SJSA1 (cell line): ENCODE measurements at places on chromosomes 4 and X.

- DNase-seq: no peak
Measured at GRCh38 chr4:3188118-3188517, 60.8 kb upstream of the MSANTD1 start.

DNA sequence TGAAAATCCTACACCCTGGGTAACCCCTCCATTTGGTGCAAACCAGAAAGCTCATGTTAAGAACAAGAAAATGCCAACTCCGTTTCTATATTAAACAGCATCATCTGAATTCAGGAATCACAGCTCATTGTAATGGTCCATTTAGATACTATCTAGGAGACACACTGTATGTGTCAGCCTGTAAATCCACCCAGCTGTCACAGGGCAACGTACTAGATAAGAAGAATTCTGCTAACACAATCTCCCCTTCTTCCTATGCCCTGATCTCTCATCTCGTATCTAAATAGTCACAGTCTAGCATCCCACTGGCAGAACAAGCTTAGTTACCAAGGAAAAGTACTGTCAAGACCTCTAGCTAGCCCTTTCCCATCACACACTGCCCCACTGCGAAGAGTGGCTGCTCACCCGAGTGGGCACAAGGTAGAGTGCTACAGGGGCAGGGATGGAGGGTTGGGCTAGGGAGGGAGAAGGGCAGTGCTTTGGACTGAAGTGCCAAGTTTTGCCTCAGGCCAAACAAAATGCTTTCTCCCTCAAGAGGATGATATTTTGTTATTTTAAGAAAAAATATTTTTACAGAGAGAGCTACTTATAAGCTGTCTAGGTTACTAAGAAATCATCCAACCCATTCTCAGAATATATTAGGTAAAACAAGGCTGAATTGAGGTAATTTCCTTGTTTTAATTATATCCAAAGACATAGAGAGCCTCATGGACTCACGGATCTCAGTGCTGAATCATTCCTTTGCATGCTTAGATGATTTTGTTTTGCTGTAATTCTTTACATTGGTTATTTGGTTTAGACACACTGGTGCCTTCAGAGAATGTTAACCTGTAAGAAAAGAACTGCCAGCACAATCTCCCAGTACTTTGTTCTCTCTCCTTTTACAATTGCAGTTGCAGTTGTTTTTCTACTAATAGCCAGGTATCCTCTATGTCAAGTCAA, 196.6 kb downstream of the PRDM5 start:
- no peak for DNase-seq

DNA sequence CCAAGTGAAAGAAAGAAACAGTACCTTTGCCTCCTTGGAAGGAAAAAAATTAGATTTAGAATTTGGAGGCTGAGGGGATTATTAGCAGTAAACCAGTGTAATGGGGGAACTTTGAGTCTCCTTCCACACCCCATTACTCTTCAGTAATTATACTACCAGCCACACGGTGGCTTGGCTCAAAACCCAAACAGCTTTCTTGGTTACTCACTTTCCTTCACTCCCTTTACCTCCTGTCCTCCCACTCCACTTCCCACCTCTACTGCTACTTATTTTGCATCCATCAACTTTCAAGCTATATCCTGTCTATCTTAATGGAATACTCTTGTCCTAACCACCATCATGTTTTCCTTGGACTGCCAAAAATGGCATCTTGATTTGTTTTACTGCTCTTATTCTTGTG, 310.6 kb upstream of the AADAT start:
- DNase-seq: no peak

DNA sequence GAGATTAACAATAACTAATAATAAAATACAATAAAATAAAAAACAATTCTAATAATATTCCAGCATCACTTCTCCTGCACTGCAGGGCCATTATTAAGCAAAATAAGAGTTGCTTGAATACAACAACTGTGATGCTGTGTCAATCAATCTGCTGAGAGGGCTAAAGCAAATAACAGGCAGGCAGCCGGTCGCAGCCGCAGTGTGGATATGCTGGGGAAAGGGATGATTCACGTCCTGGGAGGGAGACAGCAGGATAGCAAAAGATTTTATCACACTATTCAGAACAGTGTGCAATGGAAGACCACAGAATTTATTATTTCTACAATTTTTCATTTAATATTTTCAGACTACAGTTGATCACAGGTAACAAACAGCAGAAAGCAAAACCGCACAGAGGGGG, 76.5 kb upstream of the SMARCAD1 start:
- DNase-seq: no peak

- DNase-seq: no peak
Measured at GRCh38 chr4:66694739-66695138, 850.6 kb downstream of the CENPC start.

- DNase-seq: no peak
Measured at GRCh38 chr4:79904331-79904730, 168.7 kb downstream of the ANTXR2 start.

DNA sequence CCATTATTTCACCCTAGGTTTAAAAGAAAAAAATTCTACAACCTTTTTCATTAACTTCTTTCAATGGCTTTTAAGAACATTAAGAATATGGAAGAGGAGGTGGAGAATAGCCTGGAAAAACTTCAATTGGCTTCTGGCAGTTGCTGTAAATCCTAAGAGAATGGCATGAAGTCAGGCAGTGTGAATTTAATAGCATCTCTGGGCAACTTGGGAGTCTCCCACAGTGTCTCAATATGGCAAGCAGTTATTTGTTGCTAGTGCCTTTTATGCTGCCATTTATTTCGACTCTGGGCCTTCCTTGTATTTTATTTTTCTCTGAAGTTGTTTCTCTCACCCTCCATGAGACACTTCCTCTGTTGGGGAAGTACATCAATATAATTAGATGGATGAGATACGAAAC, 322.1 kb downstream of the CBLL2 start:
- DNase-seq: no peak

GRCh38 chr4:57877047-57877458, 766.9 kb upstream of the IGFBP7 start:
- no peak for DNase-seq

- DNase-seq: peak; percentile 35
Measured at GRCh38 chrX:51336584-51336983, 4.0 kb downstream of the NUDT10 start.

DNA sequence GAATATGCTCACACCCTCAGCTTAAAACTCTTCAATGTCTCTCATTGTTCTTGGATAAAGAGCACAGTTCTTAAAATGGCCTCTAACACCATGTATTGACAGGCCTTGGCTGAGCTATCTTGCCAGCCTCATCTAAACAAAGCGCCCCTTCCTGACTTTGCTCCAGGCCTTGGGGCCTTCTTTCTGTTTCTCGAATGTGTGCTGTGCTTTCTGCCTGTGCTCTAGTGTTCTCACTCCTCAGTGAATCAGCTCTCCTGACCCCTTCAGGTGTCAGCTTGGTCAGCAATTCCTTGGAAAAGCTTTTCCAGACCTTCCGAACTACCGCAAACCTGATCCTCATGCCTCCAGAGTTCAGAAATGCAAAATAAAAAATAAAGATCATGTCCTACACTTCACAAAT, 346.3 kb upstream of the FSTL5 start:
- no peak for DNase-seq

GRCh38 chr4:610411-611261, 14.7 kb upstream of the PDE6B start:
- DNase-seq: no peak

DNA sequence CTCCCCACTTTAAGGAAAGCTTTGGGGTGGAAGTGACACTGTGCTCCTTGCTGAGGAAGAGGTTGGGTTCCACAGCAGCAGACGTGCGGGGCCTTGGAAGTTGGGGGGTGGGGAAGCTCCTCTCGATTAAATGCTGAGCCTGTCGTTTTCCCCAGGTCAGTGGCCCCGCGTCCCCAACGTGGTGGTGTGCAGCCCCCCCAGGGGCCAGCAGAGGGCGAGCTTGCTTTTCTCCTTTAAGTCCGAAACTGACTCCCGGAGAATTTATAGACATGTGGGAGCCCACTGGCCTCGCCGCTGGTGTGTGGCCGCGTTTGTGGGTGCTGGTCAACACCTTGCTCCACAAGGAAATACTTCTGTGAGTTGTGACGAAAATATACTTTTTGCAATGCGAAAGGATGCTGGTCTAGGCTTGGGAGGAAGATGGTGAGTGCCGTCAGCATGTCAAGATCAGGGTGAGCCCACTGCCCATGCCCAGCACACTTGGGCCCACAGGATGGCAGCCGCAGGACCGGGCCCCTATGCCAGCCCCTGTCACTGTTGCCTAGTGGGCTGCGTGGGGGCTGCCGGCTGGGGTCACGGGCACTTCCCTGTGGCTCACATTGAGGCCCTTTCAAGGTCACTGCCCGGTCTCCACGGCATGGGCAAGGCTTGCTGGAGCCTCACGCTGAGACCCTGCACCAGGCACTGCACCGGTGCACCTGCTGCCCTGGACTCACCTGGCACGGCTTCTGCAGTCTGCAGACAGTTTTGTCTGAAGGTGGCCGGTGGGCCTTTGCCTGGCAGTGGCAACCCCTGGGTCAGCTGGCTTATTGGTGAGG, 9.4 kb downstream of the UVSSA start:
- DNase-seq: no peak

- no peak for DNase-seq
Measured at GRCh38 chr4:85979276-85979675, 380.6 kb downstream of the MAPK10 start.
